ENCODE measurements at places on chromosomes 2 and 18. TPM values are rescaled to one million over a fixed set of nuclear protein-coding genes. Genes with fewer than 3 reads are reported as not detected.

The RSAD2 gene
- not detected for total RNA-seq

The SLC23A3 gene
- total RNA-seq = 1.1 TPM

The DLX2 gene
- total RNA-seq = 1.4 TPM

The ARHGAP28 gene
- total RNA-seq = 36.8 TPM

The GPAT2 gene
- 0.47 TPM for total RNA-seq

The TMEM163 gene
- 27.7 TPM for total RNA-seq

The REG3A gene
- not detected for total RNA-seq

The CREG2 gene
- total RNA-seq = 1.3 TPM

The SCN1A gene
- total RNA-seq = 1.8 TPM

The TLX2 gene
- total RNA-seq = 21.2 TPM

The CD8B2 gene
- total RNA-seq = not detected

The ANO7 gene
- 2.6 TPM for total RNA-seq

The PPP3R1 gene
- 53.4 TPM for total RNA-seq

The RNU2-63P gene
- total RNA-seq = 8.2 TPM

The MGAT5 gene
- 58.8 TPM for total RNA-seq

The TUBB8B gene
- not detected for total RNA-seq

The ALLC gene
- total RNA-seq = not detected

The MC5R gene
- total RNA-seq = not detected

The SH3BP4 gene
- total RNA-seq = 59.3 TPM

The PTCD3 gene
- total RNA-seq = 104 TPM

The PIEZO2 gene
- 50.1 TPM for total RNA-seq

The SNORC gene
- 2.4 TPM for total RNA-seq

The C1QL2 gene
- total RNA-seq = not detected

The GPR75 gene
- total RNA-seq = 5.6 TPM

DNA sequence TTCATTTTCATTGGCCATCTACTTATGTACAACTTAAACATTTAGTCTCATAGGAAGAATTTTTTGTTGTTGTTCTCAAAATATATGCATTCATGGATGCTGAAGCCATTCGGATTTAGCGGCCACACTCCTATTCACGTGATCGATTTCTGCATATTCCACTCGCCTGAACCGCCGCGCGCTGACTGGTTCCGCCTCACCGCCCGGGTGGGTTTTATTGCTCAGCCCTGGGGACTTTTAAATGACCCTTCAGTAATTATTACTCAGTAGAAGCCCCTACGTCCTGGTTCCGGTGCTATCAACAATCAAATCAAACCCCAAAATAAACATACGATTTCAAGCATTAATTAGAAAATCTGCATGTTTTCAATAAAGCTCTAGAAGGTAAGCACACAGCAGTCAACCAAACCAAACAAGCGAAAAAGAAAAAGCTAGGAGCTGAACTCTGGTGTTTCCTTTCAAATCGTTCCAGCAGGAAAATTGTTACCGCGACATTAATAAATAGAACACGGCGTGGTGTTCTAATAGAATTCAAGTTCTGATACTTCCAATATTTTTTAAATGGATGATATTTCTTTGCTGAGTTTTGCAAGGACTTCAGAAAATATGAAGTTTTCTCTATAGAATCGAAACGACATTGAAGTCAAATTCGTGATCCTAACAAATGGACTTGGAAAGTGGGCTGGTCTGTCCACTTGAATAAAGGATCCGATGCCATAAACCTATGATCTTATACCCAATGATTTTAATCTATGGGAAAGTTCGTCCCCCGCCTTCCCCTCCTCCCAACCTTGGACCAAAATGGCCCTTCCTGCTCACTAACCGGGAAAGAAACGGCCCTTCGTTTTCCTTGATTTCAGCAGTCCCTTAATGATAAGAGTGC lies 9.3 kb downstream of the PAX3 start:
- no peaks in the 10 kb centered on the region for H3K36me3 ChIP-seq
- DNase-seq = no peak
- peak overlapping the region; percentile 79 for H3K4me3 ChIP-seq
- H3K4me1 ChIP-seq = peaks cover 20% of the 10 kb centered on the region
- no peak overlapping the region for H3K27ac ChIP-seq
- H3K27me3 ChIP-seq = peaks cover 31% of the 10 kb centered on the region

GRCh38 chr2:14516844-14517243 lies 115.7 kb upstream of the LRATD1 start:
- H3K27ac ChIP-seq = no peak overlapping the region
- no peak for DNase-seq
- no peaks in the 10 kb centered on the region for H3K4me1 ChIP-seq
- H3K36me3 ChIP-seq = no peaks in the 10 kb centered on the region
- peaks cover 2% of the 10 kb centered on the region for H3K27me3 ChIP-seq

DNA sequence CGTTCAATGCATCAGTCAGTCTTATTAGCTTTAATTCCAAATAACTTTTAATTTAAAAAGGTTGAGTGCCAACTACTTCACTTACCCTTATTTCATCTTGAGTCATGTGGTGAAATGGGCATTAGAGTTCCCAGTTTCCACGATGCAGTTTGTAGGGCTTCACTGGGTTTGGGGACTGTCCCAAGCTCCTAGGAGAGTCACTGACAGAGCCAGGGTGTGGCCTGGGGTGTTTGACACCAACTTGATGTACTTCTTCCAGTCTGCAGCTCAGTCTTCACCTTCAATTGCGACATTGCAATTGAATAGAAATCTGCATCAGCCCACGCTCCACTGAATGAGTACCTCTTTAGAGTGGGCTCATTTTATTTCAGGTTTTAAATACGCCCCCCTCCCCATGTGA lies 165.3 kb downstream of the ARL4C start:
- H3K27me3 ChIP-seq = peaks cover 6% of the 10 kb centered on the region
- no peak for DNase-seq
- peaks cover 23% of the 10 kb centered on the region for H3K4me1 ChIP-seq
- H3K27ac ChIP-seq = no peak overlapping the region

- DNase-seq = peak; percentile 37
- H3K4me3 ChIP-seq = peak overlapping the region; percentile 38
- H3K27me3 ChIP-seq = peaks cover 36% of the 10 kb centered on the region
- peaks cover 18% of the 10 kb centered on the region for H3K4me1 ChIP-seq
- peaks cover 4% of the 10 kb centered on the region for H3K36me3 ChIP-seq
These were observed 2.5 kb upstream of the OSR1 start for GRCh38 chr2:19360966-19361321.

DNA sequence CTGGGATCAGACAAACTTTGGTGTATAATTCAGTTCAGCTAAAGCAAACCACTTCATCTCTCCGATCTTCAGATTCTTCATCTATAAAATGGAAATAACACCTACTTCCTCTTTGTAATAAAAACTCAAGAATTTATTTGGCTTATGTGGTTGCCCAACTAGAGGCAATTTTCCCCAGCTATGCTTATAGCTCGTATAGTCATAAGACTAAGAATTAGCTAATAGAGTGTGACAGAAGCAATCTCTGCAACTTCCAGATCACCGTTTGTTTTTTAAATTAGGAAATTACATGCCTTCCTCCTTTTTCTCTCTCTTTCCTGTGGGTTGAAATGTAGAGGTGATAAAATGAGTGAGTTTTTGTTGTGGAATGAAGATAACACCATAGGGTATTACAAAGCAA lies 35.3 kb upstream of the KCNF1 start:
- no peak overlapping the region for H3K4me3 ChIP-seq
- no peak for DNase-seq
- H3K27ac ChIP-seq = no peak overlapping the region
- peaks cover 21% of the 10 kb centered on the region for H3K4me1 ChIP-seq
- peaks cover 6% of the 10 kb centered on the region for H3K27me3 ChIP-seq

- H3K4me3 ChIP-seq = no peak overlapping the region
- peaks cover 3% of the 10 kb centered on the region for H3K4me1 ChIP-seq
- peaks cover 5% of the 10 kb centered on the region for H3K36me3 ChIP-seq
- no peak for DNase-seq
- no peak overlapping the region for H3K27ac ChIP-seq
- H3K27me3 ChIP-seq = peaks cover 8% of the 10 kb centered on the region
These were observed 467.6 kb upstream of the HS6ST1 start for GRCh38 chr2:128786316-128786715.

DNA sequence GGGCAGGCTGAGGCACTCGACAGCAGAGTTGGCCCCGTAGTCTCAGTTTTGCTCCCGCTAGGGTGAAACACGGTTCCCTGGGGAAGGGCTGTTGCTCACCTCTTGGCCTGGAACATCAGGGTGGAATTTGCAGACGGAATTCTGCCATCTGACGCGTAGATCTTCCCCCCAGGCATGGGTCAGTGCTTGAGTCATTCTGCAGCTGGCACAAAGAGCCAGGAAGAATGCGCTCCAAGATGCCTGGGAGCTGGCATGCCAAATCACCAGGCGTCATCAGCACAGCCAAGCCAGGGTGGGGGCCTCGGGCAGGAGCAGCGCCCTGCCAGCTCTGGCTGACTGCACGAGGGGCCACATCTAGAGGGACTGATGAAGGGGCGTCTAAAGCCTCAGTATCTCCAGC lies 42.7 kb downstream of the ODC1 start:
- DNase-seq = no peak
- no peak overlapping the region for H3K4me3 ChIP-seq
- peaks cover 4% of the 10 kb centered on the region for H3K27me3 ChIP-seq
- no peak overlapping the region for H3K27ac ChIP-seq
- peaks cover 9% of the 10 kb centered on the region for H3K4me1 ChIP-seq

DNA sequence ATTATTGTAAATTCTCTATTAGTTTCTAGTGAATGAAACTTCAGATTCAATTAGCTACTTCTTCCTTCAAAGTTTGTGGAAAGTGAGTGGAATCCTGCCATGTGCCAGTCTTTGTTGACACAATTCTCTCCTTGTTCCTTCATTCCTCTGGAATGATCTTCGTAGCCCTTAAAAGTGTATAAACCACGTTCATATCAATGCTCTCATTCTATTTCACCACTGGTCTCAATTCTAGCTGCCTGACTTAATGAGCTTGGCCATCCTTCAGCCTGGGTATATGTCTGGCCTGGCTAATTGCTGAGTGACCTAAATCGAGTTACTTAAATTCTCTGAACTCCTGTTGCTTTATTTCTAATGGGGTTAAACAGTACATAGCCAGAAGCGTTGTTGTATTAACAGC lies 43.5 kb downstream of the INSIG2 start:
- H3K36me3 ChIP-seq = no peaks in the 10 kb centered on the region
- H3K4me1 ChIP-seq = no peaks in the 10 kb centered on the region
- no peak for DNase-seq

- no peak overlapping the region for H3K27ac ChIP-seq
- peaks cover 2% of the 10 kb centered on the region for H3K4me1 ChIP-seq
- no peaks in the 10 kb centered on the region for H3K36me3 ChIP-seq
- H3K4me3 ChIP-seq = no peak overlapping the region
- DNase-seq = no peak
- H3K27me3 ChIP-seq = peaks cover 9% of the 10 kb centered on the region
These were observed 138.1 kb downstream of the PTGR3 start for GRCh38 chr18:75070625-75071483.

GRCh38 chr2:27115519-27115918 lies 3.4 kb downstream of the CGREF1 start:
- H3K4me1 ChIP-seq = peaks cover 1% of the 10 kb centered on the region
- peaks cover 16% of the 10 kb centered on the region for H3K27me3 ChIP-seq
- H3K4me3 ChIP-seq = no peak overlapping the region
- H3K27ac ChIP-seq = no peak overlapping the region
- no peak for DNase-seq

GRCh38 chr18:76394780-76395476 lies 100.1 kb downstream of the ZNF516 start:
- peaks cover 18% of the 10 kb centered on the region for H3K27me3 ChIP-seq
- H3K27ac ChIP-seq = peak overlapping the region; percentile 82
- H3K4me1 ChIP-seq = peaks cover 59% of the 10 kb centered on the region
- no peak for DNase-seq
- H3K4me3 ChIP-seq = peak overlapping the region; percentile 56

GRCh38 chr2:210170196-210170445 lies 1.1 kb downstream of the KANSL1L start:
- DNase-seq = no peak
- H3K27me3 ChIP-seq = peaks cover 7% of the 10 kb centered on the region
- H3K4me1 ChIP-seq = peaks cover 8% of the 10 kb centered on the region
- peak overlapping the region; percentile 91 for H3K27ac ChIP-seq
- H3K4me3 ChIP-seq = peak overlapping the region; percentile 92

DNA sequence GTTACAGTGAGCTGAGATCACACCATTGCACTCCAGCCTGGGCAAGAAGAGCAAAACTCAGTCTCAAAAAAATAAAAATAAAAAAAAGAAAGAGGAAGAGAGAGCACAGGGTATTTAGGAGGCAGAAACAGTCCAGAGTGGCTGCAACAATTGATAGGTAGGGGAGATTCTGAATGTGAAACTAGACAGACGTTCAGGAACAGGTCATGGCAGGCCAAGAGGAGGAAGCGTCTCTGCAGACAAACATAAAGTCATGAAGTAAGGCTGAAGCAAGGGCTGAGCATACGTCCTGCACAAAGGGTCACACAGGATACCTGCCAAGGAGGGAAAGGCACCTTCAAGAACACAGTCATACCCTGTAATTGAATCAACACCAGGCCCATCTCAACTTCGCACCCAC lies 64.1 kb upstream of the ZNF532 start:
- no peak overlapping the region for H3K27ac ChIP-seq
- H3K36me3 ChIP-seq = no peaks in the 10 kb centered on the region
- H3K4me3 ChIP-seq = no peak overlapping the region
- H3K27me3 ChIP-seq = no peaks in the 10 kb centered on the region

DNA sequence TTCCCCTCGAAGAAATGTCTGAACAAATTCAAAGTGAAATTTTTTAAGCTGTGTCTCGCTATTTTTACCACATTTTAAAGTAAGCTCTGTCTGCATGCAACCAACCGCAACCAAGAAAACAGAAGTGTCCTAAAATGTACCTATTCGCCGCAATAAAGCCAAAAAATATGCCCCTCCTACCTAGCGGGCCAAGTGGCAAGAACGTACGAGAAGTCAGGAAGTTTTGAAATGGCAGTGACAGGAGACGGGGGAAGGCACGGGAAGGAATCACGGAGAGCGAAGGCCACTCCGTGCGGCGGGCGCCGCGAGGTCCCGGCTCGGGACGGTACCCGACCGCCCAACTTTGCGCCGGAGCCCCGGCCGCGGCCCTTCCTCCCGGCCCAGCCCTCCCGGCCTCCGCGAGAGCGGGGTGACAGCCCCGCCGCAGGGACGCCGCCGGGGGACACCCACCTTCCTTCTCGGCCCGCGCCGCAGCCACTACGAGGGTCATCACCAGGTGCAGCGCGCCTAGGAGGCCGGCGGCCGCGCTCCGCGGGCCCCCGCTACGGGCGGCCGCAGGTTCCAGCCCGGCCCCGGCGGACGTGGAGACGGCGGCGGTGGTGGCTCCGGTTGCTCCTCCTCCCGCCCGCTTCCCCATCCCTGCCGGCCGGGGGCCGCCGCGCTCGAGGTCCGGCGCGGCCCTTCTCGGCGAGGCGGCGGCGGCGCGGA lies 568 bp downstream of the TMEM131 start:
- H3K27me3 ChIP-seq = peaks cover 4% of the 10 kb centered on the region
- H3K27ac ChIP-seq = peak overlapping the region; percentile 90
- H3K4me1 ChIP-seq = peaks cover 23% of the 10 kb centered on the region
- peak overlapping the region; percentile 97 for H3K4me3 ChIP-seq

- H3K27ac ChIP-seq = no peak overlapping the region
- H3K27me3 ChIP-seq = peaks cover 7% of the 10 kb centered on the region
- H3K36me3 ChIP-seq = peaks cover 4% of the 10 kb centered on the region
- H3K4me3 ChIP-seq = peak overlapping the region; percentile 67
- peaks cover 22% of the 10 kb centered on the region for H3K4me1 ChIP-seq
These were observed 2.7 kb downstream of the PPP1CB start for GRCh38 chr2:28754321-28754720.

Measured in glutamatergic neuron (in vitro differentiated cells).